Vein endothelial cell (primary cell): ENCODE measurements at places on chromosomes 13 and 19. TPM values are rescaled to one million over a fixed set of nuclear protein-coding genes. Genes with fewer than 3 reads are reported as not detected.

Gene RNASEH2A
- 19.5 and 25.5 TPM in 2 replicates for total RNA-seq

Gene PEG3
- 0.33 and 2.6 TPM in 2 replicates for total RNA-seq

Gene OR7D2
- total RNA-seq, result not detected in 2 replicates

Gene PSG3
- not detected in 2 replicates for total RNA-seq

Gene WASF3
- 26.2 and 26.8 TPM in 2 replicates for total RNA-seq

Gene DKKL1
- total RNA-seq, result 0.98 TPM in 1 of 2 replicates, not detected in the other

Gene KCTD15
- 93.1 and 97.4 TPM in 2 replicates for total RNA-seq

Gene FRY
- total RNA-seq, result 50.0 and 59.1 TPM in 2 replicates

Gene KANK3
- total RNA-seq, result 31.8 and 76.4 TPM in 2 replicates

Gene MYADM
- 27.1 and 33.0 TPM in 2 replicates for total RNA-seq

Gene C5AR2
- not detected in 2 replicates for total RNA-seq

Gene TNFSF9
- total RNA-seq, result 0.65 and 1.1 TPM in 2 replicates

Gene OR10H1
- not detected in 2 replicates for total RNA-seq

Gene KLK12
- not detected in 2 replicates for total RNA-seq

Gene AMER2
- total RNA-seq, result not detected in 2 replicates

Gene ZNF99
- not detected in 2 replicates for total RNA-seq

Gene PLPPR3
- total RNA-seq, result 0.48 and 1.3 TPM in 2 replicates

Gene MATK
- 0.29 TPM in 1 of 2 replicates, not detected in the other for total RNA-seq

Gene ZNF320
- 9.8 and 11.8 TPM in 2 replicates for total RNA-seq

Gene CABP5
- not detected in 2 replicates for total RNA-seq

Gene SULT2A1
- not detected in 2 replicates for total RNA-seq

Gene SLC6A16
- 0.96 and 0.98 TPM in 2 replicates for total RNA-seq

Gene PNMA8C
- total RNA-seq, result not detected in 2 replicates

Gene PPM1N
- 2.0 and 2.3 TPM in 2 replicates for total RNA-seq

Gene NCR1
- not detected in 2 replicates for total RNA-seq

Gene PRSS57
- total RNA-seq, result 0.33 TPM in 1 of 2 replicates, not detected in the other

Gene ADAMTSL5
- total RNA-seq, result 0.65 TPM in 1 of 2 replicates, not detected in the other

Gene ZBTB45
- total RNA-seq, result 9.6 and 12.4 TPM in 2 replicates

Gene ANKRD24
- 0.10 and 1.6 TPM in 2 replicates for total RNA-seq

Gene ZFP30
- 11.4 and 15.4 TPM in 2 replicates for total RNA-seq

Gene KRTDAP
- total RNA-seq, result not detected in 2 replicates

Gene ZNF154
- total RNA-seq, result 0.33 and 3.7 TPM in 2 replicates

Gene TMEM221
- 0.33 TPM in 1 of 2 replicates, not detected in the other for total RNA-seq

Gene ATP1A3
- under 0.01 TPM in 1 of 2 replicates, not detected in the other for total RNA-seq

Gene ZNF543
- 10.1 and 11.7 TPM in 2 replicates for total RNA-seq

Gene GRAMD1A
- 50.8 and 76.4 TPM in 2 replicates for total RNA-seq

Gene ATXN8OS
- total RNA-seq, result not detected in 2 replicates

Gene ATP12A
- total RNA-seq, result not detected in 2 replicates

Gene SIGLEC10
- not detected in 2 replicates for total RNA-seq

Gene SLC10A2
- total RNA-seq, result not detected in 2 replicates

Gene PLVAP
- 13.7 and 13.8 TPM in 2 replicates for total RNA-seq

Gene PLEKHF1
- total RNA-seq, result 5.2 and 9.6 TPM in 2 replicates

Gene CDX2
- total RNA-seq, result not detected in 2 replicates

Gene DNAJC3
- 62.4 and 69.0 TPM in 2 replicates for total RNA-seq

Gene SYCN
- total RNA-seq, result not detected in 2 replicates

Gene MAP2K7
- total RNA-seq, result 12.5 and 13.7 TPM in 2 replicates

Gene DYRK1B
- 22.6 and 28.1 TPM in 2 replicates for total RNA-seq

Gene IRGQ
- total RNA-seq, result 38.6 and 41.2 TPM in 2 replicates

Gene ZNF20
- total RNA-seq, result 1.6 and 3.0 TPM in 2 replicates

Gene COX7A1
- total RNA-seq, result 5.9 and 9.5 TPM in 2 replicates

Gene SHD
- not detected in 2 replicates for total RNA-seq

Gene FSTL3
- 8.4 and 32.3 TPM in 2 replicates for total RNA-seq

Gene PGLYRP1
- total RNA-seq, result not detected in 2 replicates
